A549 treated with Mapracorat at 1 μM for 4 hours (cell line): ENCODE measurements at places on chromosomes 1 and 21. TPM values are rescaled to one million over a fixed set of nuclear protein-coding genes. Genes with fewer than 3 reads are reported as not detected.

Gene TEDDM1
- total RNA-seq = not detected in 5 replicates

Gene FCER1G
- total RNA-seq = 0.28 to 0.54 TPM (median 0.34 TPM) in 3 of 5 replicates, not detected in the others

Gene IVL
- 0.06 to 0.13 TPM (median 0.10 TPM) in 3 of 5 replicates, not detected in the others for total RNA-seq

Gene GPR153
- total RNA-seq = 2.6 to 3.7 TPM (median 3.4 TPM) in 5 replicates

Gene BCL2L15
- total RNA-seq = 0.13 to 0.60 TPM (median 0.38 TPM) in 5 replicates

Gene ANGPTL1
- total RNA-seq = not detected in 5 replicates

Gene CSMD2
- not detected in 5 replicates for total RNA-seq

Gene CELA2A
- total RNA-seq = not detected in 5 replicates

Gene TNFSF18
- not detected in 5 replicates for total RNA-seq

Gene FCAMR
- total RNA-seq = not detected in 5 replicates

Gene OR2M3
- not detected in 5 replicates for total RNA-seq

Gene MYBPH
- 0.09 TPM in 1 of 5 replicates, not detected in the others for total RNA-seq

Gene CCSAP
- total RNA-seq = 5.1 to 6.2 TPM (median 5.7 TPM) in 5 replicates

Gene AMY1B
- not detected in 5 replicates for total RNA-seq

Gene TNFRSF9
- total RNA-seq = 1.8 to 3.3 TPM (median 2.5 TPM) in 5 replicates

Gene NUF2
- 22.9 to 29.3 TPM (median 27.2 TPM) in 5 replicates for total RNA-seq

Gene SWT1
- 1.2 to 1.6 TPM (median 1.4 TPM) in 5 replicates for total RNA-seq

Gene LIN28A
- total RNA-seq = not detected in 5 replicates

Gene ZZZ3
- 13.6 to 17.4 TPM (median 15.7 TPM) in 5 replicates for total RNA-seq

Gene LHX8
- total RNA-seq = 0.87 to 1.2 TPM (median 0.93 TPM) in 5 replicates

Gene KCNH1
- 2.0 to 2.2 TPM (median 2.1 TPM) in 5 replicates for total RNA-seq

Gene AMY2A
- not detected in 5 replicates for total RNA-seq

Gene PLEKHG5
- 2.6 to 4.9 TPM (median 3.3 TPM) in 5 replicates for total RNA-seq

Gene MAST2
- total RNA-seq = 16.0 to 18.4 TPM (median 18.1 TPM) in 5 replicates

Gene DENND2D
- total RNA-seq = 0.98 to 1.7 TPM (median 1.1 TPM) in 5 replicates

Gene UBE2U
- total RNA-seq = not detected in 5 replicates

Gene TMOD4
- total RNA-seq = 0.25 to 0.32 TPM (median 0.30 TPM) in 3 of 5 replicates, not detected in the others

Gene TFAP2E
- total RNA-seq = 0.31 to 0.83 TPM (median 0.58 TPM) in 5 replicates

Gene TMEM61
- 0.49 to 0.86 TPM (median 0.63 TPM) in 5 replicates for total RNA-seq

Gene GNG4
- total RNA-seq = 11.8 to 14.5 TPM (median 13.7 TPM) in 5 replicates

Gene AK5
- total RNA-seq = 4.5 to 8.7 TPM (median 7.9 TPM) in 5 replicates

Gene MROH9
- not detected in 5 replicates for total RNA-seq

Gene TMEM82
- not detected in 5 replicates for total RNA-seq

Gene FAM110D
- 0.05 to 0.08 TPM in 2 of 5 replicates, not detected in the others for total RNA-seq

Gene AKR7A3
- total RNA-seq = 0.09 to 0.32 TPM (median 0.12 TPM) in 5 replicates

Gene GON4L
- total RNA-seq = 12.2 to 14.0 TPM (median 13.5 TPM) in 5 replicates

Gene NID1
- total RNA-seq = 5.4 to 9.5 TPM (median 7.6 TPM) in 5 replicates

Gene TMEM167B
- 7.8 to 10.8 TPM (median 8.1 TPM) in 5 replicates for total RNA-seq

Gene C2CD4D
- not detected in 5 replicates for total RNA-seq

Gene SPAG17
- total RNA-seq = not detected in 5 replicates

Gene APOBEC4
- total RNA-seq = not detected in 5 replicates

Gene DUSP10
- total RNA-seq = 2.0 to 2.8 TPM (median 2.2 TPM) in 5 replicates

Gene COL11A1
- 1.6 to 4.4 TPM (median 2.4 TPM) in 5 replicates for total RNA-seq

Gene LRRC71
- 0.14 to 0.33 TPM (median 0.18 TPM) in 4 of 5 replicates, not detected in the other for total RNA-seq

Gene KRTAP19-1
- not detected in 5 replicates for total RNA-seq
